WTC11 (cell line): ENCODE measurements at places on chromosomes 12 and 14.

- H3K36me3 ChIP-seq: no peaks in the 10 kb centered on the region
- H3K4me1 ChIP-seq: peaks cover 7% of the 10 kb centered on the region; the same call in 1 of the 2 replicates
- H3K27me3 ChIP-seq: no peaks in the 10 kb centered on the region
- no peak overlapping the region for H3K27ac ChIP-seq
- DNase-seq: no peak
These were observed 112.8 kb downstream of the NAV3 start for GRCh38 chr12:77943466-77943865.

- H3K36me3 ChIP-seq: peaks cover 11% of the 10 kb centered on the region
- H3K4me1 ChIP-seq: peaks cover 31% of the 10 kb centered on the region
- DNase-seq: peak; percentile 36
- no peaks in the 10 kb centered on the region for H3K27me3 ChIP-seq
These were observed 412 bp upstream of the SNW1 start for GRCh38 chr14:77761205-77761931.

GRCh38 chr12:127987199-127987901 is 279.6 kb upstream of the TMEM132C start:
- DNase-seq: no peak
- H3K4me3 ChIP-seq: no peak overlapping the region
- peaks cover 16% of the 10 kb centered on the region for H3K27me3 ChIP-seq
- no peaks in the 10 kb centered on the region for H3K4me1 ChIP-seq
- H3K36me3 ChIP-seq: peaks cover 74% of the 10 kb centered on the region

DNA sequence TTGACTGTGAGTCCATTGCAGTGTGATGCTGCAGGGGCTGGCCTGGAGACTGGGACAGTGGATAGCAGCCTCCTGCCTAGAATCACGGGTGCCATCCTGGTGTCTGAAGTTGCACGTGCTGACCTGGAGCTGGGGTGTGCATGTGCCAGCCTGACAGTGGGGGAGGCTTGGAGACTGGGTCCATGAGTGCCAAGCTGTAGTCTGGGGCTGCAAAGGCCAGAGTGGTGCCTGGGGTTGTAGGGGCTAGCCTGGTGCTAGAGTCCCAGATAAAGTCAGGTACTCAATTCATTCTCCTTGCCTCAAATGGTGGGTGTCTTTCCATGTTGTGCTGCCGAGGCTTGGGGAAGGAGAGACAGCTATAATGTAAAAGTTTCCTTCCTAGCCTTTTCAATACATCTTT is 181.9 kb upstream of the NPAS3 start:
- H3K27me3 ChIP-seq: no peaks in the 10 kb centered on the region; the same call in 1 of the 2 replicates
- no peaks in the 10 kb centered on the region for H3K4me1 ChIP-seq
- no peak overlapping the region for H3K4me3 ChIP-seq
- H3K27ac ChIP-seq: no peak overlapping the region
- no peak for DNase-seq

DNA sequence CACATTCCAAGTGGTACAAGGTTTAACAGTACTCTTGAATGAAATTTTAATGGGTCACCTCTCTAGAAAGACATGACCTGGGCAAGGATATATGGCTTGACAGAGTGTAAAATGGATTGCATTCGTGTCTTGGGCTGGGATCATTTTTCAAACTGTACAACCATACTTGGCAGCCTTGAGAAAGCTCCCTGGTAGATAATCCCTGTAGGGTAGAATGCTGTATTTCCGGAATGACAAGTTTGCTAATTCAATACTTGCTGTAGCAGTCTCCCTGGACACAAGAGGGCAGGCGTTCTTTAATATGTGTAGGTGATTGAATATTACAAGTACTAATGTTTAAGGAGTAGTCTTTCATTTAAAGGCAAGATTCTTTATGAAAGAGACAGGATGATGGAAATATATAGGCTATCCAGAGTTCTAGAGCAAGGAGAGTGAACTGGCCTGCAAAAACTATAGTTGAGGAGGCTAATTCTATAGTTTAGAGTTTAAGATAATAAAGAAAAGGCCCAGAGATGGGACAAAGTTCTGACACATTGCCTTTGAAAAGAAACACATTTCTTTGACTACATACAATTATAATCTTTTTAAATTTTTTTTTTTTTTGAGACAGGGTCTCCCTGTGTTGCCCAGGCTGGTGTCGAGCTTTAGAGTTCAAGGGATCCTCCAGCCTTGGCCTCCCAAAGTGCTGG is 53.4 kb downstream of the PLBD1 start:
- peaks cover 18% of the 10 kb centered on the region for H3K4me1 ChIP-seq
- H3K36me3 ChIP-seq: no peaks in the 10 kb centered on the region
- no peak overlapping the region; the same call in 1 of the 2 replicates for H3K27ac ChIP-seq
- no peak for DNase-seq

- H3K27me3 ChIP-seq: no peaks in the 10 kb centered on the region; the same call in 1 of the 2 replicates
- peaks cover 10% of the 10 kb centered on the region for H3K4me1 ChIP-seq
- H3K4me3 ChIP-seq: no peak overlapping the region; the same call in 1 of the 2 replicates
- no peaks in the 10 kb centered on the region for H3K36me3 ChIP-seq
These were observed 268.0 kb upstream of the NOS1 start for GRCh38 chr12:117629454-117629853.

DNA sequence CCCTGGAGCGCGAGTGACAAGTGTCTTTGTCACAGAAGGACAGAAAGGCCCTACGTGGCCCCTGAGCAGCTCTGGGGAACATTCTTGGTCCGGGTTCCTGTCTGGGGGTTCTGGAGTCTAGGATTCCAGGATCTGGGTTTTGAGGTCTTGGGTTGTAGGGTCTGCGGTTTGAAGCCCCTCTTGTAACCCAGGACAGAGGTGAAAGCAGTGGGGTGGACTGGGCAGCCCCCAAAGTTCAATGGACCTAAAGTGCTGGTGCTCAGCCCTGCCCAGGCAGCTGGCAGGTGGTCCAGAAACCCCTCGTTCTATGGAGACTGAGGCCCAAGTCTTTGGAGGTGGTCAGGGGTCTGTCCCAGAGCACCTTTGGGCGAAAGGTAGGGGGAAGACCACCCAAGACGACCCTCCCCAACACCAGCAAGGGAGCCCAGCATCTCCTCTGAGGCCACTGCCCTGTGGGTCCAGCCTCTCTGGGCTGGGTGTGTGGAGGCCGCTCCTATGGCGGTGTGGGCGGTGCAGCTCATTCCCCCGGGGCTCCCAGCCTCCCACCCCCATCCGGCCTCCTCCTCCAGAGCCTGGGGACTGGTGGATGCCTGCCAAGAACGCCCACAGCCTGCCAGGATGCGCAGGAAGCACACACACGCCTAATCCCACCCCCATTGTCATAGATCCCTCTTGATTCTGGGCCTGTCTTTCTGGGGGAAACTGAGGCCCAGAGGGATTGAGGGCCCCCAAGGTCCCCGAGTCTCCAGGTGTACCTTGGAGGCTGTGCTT is 30.2 kb upstream of the ANKRD9 start:
- H3K4me3 ChIP-seq: no peak overlapping the region
- no peaks in the 10 kb centered on the region for H3K36me3 ChIP-seq
- no peak for DNase-seq
- peaks cover 8% of the 10 kb centered on the region for H3K27me3 ChIP-seq
- peaks cover 5% of the 10 kb centered on the region for H3K4me1 ChIP-seq
- no peak overlapping the region for H3K27ac ChIP-seq

DNA sequence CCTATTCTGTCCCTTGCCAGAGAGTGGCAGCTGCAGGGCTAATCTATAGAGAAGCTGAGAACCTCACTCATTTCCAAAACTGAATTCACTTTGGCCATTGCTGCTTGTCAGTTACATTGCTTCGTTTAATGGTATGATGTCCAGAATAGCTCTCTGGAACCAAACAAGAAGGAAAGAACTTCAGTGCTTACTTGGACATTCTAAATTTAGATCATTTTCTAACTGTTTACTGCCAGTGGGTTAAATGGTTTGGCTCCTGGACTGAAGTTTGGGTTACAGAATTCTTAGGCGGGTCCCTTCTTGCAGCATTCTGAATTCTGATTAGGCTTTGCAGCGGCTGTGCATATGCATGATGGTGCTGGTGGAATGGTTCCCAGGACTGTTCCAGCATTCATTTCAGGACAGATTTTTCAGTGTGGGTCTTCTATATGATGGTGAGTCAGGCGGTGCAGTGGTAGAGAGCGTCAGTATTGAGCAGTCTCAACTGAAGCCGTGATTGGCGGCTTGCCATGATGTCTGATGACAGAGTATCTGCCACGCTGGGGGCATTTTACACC is 148.7 kb downstream of the DYRK2 start:
- H3K27ac ChIP-seq: no peak overlapping the region
- no peak overlapping the region for H3K4me3 ChIP-seq
- no peaks in the 10 kb centered on the region for H3K36me3 ChIP-seq
- peaks cover 3% of the 10 kb centered on the region; the same call in 1 of the 2 replicates for H3K4me1 ChIP-seq
- no peaks in the 10 kb centered on the region; the same call in 1 of the 2 replicates for H3K27me3 ChIP-seq

- H3K27me3 ChIP-seq: no peaks in the 10 kb centered on the region; the same call in 1 of the 2 replicates
- no peaks in the 10 kb centered on the region; the same call in none of the 2 replicates for H3K36me3 ChIP-seq
- no peaks in the 10 kb centered on the region for H3K4me1 ChIP-seq
- peak; percentile 67 for DNase-seq
- no peak overlapping the region for H3K27ac ChIP-seq
These were observed 12.2 kb upstream of the ITPR2 start for GRCh38 chr12:26845057-26845666.

DNA sequence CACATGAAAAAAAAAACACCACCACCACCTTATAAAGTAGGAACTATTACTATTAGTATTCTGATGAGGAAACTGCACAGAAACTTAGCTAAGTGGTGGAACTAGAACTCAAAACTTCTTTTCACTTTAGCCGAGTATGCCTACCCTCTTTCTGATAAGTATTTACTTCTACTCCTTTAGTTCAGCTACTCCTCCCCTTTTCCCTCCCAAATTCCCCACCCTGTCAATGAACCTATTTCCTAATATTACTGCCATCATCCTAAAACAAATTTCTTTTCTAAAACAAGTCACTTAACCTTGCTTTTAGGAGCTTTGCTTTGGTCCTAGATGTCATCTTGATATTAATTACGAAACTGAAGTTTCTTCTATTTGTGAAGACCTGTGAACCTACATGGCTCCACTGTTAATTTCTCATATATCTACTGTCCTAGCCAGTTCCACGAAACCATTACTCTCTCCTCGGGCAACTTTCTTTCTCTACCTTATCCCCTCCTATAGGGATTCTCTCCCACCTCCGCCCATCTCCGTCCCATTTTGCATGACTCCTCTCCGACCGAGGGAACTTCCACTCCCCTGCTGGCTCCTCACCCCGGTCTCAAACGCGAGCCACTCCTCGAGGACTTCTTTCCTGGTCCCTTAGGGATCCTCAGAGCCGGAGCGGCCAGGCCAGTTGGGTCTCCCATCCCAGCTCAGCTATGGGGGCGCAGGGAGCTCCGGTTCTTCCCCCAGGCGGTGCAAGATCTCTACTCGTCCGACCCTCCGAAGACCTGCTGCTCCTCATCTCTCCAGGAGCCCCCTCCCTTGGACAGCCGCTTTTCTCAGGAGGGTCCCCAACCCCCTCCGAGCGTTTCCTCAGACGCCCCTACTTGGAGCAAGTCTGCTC is 1.1 kb downstream of the NUMB start:
- H3K4me3 ChIP-seq: peak overlapping the region; percentile 89
- peaks cover 39% of the 10 kb centered on the region for H3K4me1 ChIP-seq

DNA sequence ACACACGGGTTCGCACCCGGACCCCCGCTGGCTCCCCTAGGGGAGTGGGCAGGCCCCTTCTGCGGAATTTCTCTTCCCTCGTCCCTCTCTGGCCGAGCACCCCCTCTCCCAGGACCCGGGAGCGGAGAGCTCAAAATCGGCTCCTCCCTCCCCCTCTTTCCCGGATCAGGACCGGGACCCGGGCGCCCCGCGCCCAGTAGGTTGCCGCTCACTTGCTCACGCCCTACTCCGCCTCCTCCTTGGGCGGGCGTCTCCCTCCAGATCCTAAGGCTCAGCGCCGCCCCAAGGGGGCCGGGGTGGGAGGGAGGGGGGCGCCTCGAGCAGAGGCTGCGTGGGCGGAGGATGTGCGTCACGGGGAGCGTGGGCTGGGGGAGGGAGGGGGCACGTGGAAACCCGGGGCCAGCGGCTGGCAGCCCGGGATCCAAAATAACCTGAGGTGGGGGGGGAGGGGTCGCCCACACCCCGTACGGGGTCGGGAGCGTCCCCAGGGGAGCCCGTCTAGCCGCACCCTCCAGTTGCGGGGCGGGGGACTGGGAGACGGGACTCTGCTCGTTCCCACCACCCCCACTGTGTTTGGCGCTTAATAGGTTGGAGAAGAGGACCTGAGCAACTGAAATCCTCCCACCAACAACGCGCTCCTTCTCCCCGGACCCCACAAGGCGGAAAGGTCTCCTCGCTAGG is 1.8 kb upstream of the NAB2 start:
- H3K4me3 ChIP-seq: peak overlapping the region; percentile 85
- no peaks in the 10 kb centered on the region; the same call in 1 of the 2 replicates for H3K27me3 ChIP-seq
- H3K36me3 ChIP-seq: peaks cover 5% of the 10 kb centered on the region; the same call in 1 of the 2 replicates
- H3K4me1 ChIP-seq: peaks cover 30% of the 10 kb centered on the region
- peak overlapping the region; percentile 97 for H3K27ac ChIP-seq

DNA sequence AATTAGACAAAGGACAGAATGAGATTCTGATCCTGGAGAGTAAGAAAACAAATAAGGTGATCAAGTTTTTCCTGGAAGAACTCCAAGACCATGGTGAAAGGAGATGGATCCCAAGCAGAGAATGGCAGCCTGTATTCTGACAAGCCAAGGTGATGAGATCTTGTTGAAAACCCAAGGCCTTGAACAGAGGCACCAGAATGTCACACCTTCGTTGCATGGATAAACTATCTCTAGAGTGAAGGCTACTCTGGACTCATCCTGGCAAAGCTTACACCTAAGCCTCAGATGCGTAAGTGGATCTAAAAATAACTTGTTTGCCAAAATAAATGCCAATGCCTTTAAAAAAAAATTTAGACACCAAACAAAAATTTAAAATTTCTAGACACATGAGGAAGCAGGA is 605.9 kb downstream of the ETNK1 start:
- H3K27ac ChIP-seq: no peak overlapping the region
- no peaks in the 10 kb centered on the region for H3K36me3 ChIP-seq
- no peaks in the 10 kb centered on the region for H3K27me3 ChIP-seq
- no peak overlapping the region for H3K4me3 ChIP-seq
- no peak for DNase-seq

DNA sequence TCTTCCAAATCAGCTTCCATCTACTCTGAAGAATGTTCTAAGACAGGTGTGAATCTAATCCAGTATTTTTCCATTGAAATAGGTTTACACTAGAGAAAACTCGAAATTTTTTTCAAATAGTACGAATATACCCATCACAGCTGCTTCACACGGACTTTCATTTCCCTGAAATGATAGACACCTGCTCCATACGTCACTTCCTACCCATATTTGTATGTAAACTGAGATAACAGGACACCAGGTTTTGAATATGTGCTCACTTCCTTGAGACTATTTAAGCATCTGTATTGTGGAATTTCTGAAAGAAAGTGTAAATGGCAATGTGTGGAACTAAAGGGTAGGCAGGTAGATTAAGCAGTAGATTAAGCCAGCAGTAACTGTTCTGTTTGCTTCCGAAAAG is 13.4 kb upstream of the ITPR2 start:
- no peak overlapping the region for H3K4me3 ChIP-seq
- no peaks in the 10 kb centered on the region for H3K4me1 ChIP-seq
- no peaks in the 10 kb centered on the region; the same call in 1 of the 2 replicates for H3K27me3 ChIP-seq
- no peak overlapping the region for H3K27ac ChIP-seq
- DNase-seq: no peak

DNA sequence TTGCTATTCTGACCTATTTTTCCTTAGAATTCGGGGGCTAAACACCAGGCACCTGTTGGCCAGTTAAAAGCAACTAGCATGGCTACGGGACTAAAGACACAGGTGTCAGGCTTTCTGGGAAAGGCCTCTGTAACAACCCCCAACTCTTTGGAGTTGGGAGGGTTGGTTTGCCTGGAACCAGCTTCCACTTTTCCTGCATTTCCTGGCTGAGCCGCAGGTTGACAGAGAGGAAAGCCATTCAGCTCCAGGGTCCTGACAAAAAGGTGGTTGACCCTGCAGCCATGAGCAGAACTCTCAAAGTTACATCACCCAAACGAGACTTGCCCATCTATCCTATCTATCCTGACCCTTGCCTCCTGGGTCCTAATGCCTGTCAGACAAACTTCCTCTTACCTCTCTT is 375.4 kb upstream of the SFSWAP start:
- no peak for DNase-seq
- peaks cover 22% of the 10 kb centered on the region for H3K4me1 ChIP-seq
- H3K4me3 ChIP-seq: no peak overlapping the region
- peaks cover 8% of the 10 kb centered on the region; the same call in 1 of the 2 replicates for H3K36me3 ChIP-seq
- peaks cover 9% of the 10 kb centered on the region for H3K27me3 ChIP-seq
